ENCODE measurements at places on chromosomes 2 and 18.

DNA sequence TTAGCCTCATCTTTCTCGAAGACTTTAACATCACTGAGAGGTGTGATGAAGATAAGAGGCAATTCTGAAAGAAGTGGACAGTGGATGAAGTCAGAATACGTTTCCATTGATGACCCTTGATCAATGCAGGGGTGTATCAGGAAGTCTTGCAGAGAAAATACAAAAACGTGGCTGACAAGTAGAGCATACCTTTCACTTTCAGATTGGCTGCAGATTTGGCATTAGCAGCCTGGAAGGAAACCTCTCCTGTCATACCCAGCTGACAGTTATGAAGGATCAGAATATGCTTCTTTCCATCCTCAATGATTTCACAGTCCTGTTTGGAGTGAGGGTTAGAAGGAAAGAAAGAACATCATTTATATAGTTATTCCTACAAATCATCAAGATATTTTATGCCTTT lies 152.5 kb downstream of the PLEKHA3 start:
- DNase-seq, result no peak

DNA sequence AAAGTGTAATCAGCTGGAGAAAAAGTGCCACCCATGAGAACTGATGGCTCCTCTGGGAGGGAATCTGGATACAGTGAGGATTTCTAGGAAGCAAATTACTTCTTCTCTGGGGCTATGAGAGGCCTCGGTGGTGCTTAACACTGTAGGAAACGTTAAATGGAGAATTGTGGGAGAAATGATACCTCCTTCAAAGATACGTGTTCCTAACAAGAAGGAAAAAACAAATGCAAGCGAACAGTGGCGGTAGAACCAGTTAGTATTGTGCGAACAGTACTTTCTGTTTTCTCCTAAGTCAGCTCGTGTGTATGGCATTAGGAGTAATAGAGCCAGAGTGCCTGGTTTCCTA lies 587 bp upstream of the MTIF2 start:
- no peak for DNase-seq

GRCh38 chr2:118255301-118255700 lies 167.0 kb downstream of the INSIG2 start:
- DNase-seq, result no peak

DNA sequence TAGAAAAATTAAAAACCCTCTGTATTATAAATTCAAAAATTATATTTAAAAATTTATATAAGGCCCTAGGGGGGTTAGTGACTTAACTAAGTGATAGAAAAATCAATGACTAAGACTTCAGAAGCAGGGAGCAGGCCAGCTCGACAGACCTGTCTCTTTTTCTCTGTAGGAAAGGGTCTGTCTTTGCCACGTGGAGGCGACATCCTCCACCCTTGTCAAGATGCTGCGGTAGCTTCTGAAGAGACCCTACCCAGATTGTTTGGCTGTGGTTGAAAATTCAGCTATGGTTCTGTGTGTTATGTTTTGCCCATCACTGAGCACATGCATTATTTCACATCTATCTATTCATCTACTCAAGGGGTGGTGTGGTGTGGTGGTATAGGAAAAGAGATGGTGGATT lies 8.2 kb upstream of the SLC4A3 start:
- DNase-seq, result no peak

Data from stimulated activated CD4-positive, alpha-beta T cell treated with anti-CD3 and anti-CD28 coated beads, Interleukin-15, amount 100 ng/mL, for 1 hour (primary cell).